GM23338 (cell line): ENCODE measurements at places on chromosomes 5 and 9. TPM values are rescaled to one million over a fixed set of nuclear protein-coding genes. Genes with fewer than 3 reads are reported as not detected.

Gene RNF208
- 1.4 and 1.9 TPM in 2 replicates for total RNA-seq

Gene LRRC26
- total RNA-seq, result 0.16 and 0.21 TPM in 2 replicates

Gene PCDHB16
- 2.2 and 2.4 TPM in 2 replicates for total RNA-seq

Gene SLC25A46
- total RNA-seq, result 30.3 and 33.1 TPM in 2 replicates

Gene GALNT10
- total RNA-seq, result 9.4 and 12.9 TPM in 2 replicates

Gene C9orf50
- not detected in 2 replicates for total RNA-seq

Gene NTRK2
- total RNA-seq, result 0.03 TPM in 1 of 2 replicates, not detected in the other

Gene ADAMTS16
- total RNA-seq, result 14.3 and 15.4 TPM in 2 replicates

Gene GEMIN5
- total RNA-seq, result 46.7 and 49.7 TPM in 2 replicates

Gene TMC1
- total RNA-seq, result 0.54 and 1.2 TPM in 2 replicates

Gene IL33
- not detected in 2 replicates for total RNA-seq

Gene MED22
- total RNA-seq, result 79.2 and 85.7 TPM in 2 replicates

Gene WDR55
- total RNA-seq, result 18.0 and 22.7 TPM in 2 replicates

Gene PCDHA5
- 1.4 and 3.1 TPM in 2 replicates for total RNA-seq
